ENCODE measurements at places on chromosomes 2 and 18.

GRCh38 chr18:34033968-34034367 lies 190.7 kb downstream of the NOL4 start:
- DNase-seq = no peak

DNA sequence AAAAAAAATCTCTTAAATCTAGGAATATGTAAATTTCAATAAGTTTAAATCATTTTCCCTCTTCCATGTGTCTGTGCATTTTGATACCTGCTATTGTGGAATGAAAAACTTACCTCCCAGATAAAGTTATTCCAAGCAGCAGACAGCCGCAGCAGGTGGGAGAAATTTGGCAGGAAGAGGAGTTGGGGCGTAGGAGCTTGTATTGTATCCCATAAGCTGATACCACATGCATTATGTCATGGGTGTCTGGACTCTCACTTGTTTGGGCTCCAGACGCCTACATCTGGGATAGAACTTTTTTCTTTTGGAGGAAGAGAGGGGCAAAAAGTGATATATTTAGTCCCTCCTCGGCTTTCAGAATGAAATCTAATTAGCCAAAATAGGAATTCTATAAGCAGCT lies 59.3 kb upstream of the TCF4 start:
- DNase-seq = no peak

GRCh38 chr2:30514848-30515435 lies 67.9 kb downstream of the LCLAT1 start:
- DNase-seq = no peak

DNA sequence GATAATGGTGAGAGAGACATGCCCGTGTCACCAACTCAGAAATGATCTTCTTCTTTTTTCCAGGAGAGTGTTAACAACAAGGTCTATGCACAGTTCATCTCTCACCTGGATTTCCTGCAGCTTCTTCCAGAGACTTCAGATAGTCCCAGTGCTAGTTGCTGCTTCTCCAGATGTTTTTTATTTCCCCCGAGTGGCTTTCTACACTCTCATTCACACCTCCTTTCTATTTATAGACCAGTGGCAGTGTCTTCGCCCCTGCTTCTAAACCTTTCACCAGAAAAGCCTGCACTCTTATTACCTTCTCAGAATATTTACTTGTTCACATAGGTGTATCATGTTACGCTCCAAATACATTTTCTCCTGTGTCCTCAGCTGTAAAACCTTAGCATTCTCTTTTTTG lies 558.8 kb upstream of the CHAC2 start:
- DNase-seq = no peak

DNA sequence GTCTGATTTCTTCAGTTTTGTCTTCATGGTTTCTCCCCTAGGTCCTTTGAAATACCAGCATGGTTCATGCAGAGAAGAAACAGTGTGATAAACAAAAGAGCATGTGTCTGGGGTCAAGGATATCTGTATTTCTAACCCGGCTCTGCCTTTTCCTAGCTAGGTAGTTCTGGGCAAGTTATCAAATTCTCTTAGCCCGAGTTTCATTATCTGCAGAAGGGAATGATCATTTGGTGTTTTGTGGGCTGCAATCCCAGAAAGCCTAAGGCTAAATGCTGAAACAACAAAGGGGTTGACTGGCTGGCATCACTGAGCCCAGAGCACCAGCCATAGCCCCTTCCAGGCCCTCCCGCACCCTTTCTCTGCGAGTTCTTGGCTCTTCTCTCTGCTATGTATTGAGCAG lies 51.7 kb upstream of the DAPL1 start:
- no peak for DNase-seq

- no peak for DNase-seq
These were observed 1.9 kb upstream of the IL36RN start for GRCh38 chr2:113057117-113057516.

- DNase-seq = no peak
These were observed 176.5 kb upstream of the SPRED2 start for GRCh38 chr2:65608916-65609315.

DNA sequence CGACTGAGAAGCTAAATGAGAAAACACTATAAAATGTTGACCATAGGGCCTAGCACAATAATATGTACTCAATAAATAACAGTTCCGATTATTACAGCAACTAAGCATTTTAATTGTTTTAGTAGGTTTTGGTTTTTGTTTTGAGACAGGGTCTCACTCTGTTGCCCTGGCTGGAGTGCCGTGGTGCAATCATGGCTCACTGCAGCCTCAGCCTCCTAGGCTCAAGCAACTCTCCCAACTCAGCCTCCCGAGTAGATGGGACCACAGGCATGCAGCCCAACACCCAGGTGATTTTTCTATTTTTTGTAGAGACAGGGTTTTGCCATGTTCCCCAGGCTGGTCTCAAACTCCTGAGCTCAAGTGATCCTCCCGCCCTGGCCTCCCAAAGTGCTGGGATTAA lies 54.1 kb downstream of the ESCO1 start:
- DNase-seq = no peak

GRCh38 chr2:241120440-241120839 lies 18.4 kb upstream of the MTERF4 start:
- DNase-seq = no peak

GRCh38 chr2:224626735-224627134 lies 41.6 kb upstream of the CUL3 start:
- DNase-seq = no peak

- no peak for DNase-seq
These were observed 19.2 kb upstream of the SEH1L start for GRCh38 chr18:12928641-12929040.

DNA sequence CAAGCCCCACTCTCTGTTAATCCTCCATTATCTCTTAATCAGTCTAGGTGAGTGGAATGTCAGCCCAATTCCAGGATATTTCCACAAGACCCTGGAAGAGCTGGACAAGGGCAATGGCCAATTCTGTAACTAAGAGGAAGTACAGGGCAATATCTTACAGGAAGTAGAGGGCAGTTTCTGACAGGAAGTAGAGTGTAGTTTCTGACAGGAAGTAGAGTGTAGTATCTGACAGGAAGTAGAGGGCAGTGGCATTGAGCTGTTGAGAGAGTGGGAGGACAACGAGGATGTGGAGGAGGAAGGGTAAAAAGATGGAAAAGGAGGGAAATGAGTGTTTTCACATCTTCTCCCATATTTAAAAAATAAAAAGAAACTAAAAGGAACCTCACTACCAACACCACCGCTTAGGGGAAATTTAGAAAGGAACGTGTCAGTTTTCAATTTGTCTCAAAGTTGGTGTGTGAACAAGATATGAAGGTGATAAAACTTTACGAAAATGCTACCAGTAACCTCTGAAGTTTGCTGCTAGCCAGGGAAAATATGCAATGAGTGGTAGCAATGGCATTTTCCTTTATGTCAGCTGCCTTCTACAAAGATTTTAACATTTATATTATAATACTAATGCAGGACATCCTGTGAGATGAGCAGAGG lies 430.9 kb upstream of the HNRNPA3 start:
- no peak for DNase-seq

- no peak for DNase-seq
These were observed 45.5 kb upstream of the MSH2 start for GRCh38 chr2:47357483-47357882.

DNA sequence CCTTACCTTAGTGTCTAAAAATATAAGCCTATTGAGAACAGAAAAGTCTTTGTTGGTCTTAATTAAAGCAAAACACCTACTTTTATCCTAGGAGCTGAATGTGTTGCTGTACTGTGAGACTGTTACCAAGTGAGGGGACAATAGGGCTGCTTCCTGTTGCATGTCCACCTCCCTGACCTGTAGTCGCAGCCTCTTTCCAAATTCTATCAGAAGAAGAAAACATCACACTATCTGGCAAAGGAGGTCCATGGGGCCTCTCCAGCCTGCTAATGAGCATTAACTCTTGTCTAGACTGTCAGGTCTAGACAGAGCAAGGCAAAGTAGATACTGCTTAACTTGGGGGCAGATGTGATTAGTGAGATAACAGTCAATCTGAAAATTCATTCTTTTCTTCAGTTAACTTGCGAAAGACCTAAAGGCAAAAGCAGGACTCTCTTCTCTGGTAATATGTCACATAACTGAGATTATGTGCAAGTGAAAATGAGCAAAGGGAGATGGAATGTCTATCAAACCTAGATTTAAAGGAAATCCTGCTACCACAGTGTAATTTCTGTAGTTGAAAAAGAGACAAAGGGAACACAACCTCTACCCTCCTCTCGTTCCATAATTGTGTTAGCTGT lies 66.9 kb downstream of the CDH20 start:
- no peak for DNase-seq

DNA sequence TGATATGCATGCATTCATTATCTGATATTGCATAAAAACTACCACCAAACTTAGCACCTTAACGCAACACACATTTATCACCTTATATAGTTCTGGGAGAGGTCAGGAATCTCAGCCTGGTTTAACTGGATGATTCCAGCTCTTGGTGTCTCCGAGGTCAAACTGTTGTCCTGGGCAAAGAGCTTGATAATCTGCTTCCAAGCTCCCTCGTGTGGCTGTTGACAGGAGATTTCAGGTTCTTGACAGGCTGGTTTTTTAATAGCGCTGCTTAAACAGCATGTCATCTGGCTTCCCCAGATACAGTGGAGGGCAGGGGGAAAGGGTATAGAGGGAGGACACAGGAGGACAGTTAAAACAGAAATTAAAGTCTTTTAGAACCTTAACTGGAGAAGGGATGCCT lies 785.0 kb downstream of the CNTNAP5 start:
- no peak for DNase-seq

DNA sequence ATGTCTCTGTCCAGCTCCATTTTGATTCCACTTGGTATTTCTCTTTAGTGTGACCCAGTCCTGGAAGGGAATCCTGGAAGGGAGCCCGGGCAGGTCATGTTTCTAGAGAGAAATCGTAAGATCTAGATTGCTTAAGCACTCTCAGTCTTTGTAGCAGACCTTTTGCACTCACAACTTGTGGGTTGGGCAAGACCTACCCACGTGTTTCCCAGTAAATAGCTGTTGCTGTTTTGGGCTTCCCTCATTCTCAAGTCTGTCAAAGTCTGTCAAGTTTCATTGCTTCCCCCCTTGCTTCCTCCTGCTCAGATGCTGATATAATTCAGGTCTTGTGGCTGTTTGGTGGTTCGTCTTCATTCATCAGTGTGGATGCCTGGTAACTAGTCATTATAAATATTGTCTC lies 17.4 kb upstream of the NEMP2 start:
- peak; percentile 67 for DNase-seq

DNA sequence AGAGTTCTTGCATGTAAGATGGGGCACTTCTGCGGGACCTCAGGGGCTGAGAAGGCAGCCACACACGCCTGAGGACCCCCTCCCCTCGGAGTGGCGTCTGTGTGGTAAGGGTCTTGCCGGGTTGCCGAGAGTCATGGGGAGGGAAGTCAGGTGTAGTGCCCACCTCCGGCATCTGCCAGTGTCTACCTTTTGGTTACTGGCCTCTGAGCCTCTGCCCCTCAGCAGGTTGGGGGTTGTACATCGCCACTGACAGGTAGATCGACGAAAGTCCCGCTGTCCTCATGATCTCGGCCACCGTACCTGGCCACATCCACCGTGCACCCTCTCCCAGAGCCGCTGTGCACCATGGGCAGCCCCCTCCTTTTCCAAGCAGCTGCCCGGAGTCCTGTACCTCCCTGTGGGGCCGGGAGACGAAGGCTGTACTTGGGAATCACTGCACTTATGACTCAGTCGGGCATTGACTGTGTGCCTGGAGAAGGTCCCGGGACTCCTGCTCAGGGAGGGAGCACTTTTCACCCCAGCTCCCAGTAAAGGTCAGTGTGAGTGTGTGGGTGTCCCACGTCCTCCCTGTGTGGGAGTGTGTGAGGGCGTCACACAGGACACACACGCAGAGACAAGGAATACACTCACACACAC lies 332.4 kb upstream of the MYT1L start:
- DNase-seq = no peak

- DNase-seq = no peak
These were observed 66.1 kb upstream of the LYPD1 start for GRCh38 chr2:132736059-132736458.

DNA sequence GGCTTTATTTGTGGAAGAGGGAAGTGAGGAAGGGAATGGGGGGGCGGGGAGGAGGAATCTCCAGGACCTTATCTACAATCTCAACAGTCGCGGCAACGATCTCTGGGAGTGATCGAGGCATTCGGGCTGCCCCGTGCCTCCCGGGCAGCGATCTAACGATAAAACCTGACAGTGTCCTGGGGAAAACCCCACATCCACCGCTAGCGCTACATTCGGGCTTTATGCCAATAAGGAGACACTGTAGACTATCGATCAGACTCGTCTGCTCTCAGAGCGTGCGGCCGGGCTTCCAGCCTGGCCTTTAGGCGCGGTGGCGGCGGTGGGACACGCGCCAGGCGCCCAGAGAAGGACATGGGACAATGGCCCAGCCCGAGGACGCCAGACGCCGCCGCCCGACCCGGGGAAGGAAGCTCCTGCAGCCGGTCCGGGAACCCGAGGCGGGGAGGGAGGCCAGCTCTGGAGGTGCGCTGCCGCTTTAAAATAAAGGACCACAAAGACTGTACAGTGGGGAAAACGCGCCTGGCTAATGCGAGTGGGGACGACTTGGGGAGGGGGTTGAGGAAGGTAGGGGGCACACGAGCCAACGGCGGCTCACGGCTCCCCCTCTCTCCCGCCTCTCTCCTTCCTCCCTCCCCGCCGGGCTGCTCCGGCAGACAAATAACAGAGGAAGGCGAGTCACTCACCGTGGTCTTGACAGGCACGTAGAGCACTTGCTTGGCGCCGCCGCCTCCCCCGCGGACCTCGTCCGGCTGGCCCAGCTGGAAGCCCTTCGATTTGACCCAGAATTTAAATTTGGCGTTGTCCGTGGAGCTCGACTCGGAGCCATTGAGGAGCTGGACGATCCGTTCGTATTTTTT lies 2.2 kb downstream of the NOL4 start:
- no peak for DNase-seq

DNA sequence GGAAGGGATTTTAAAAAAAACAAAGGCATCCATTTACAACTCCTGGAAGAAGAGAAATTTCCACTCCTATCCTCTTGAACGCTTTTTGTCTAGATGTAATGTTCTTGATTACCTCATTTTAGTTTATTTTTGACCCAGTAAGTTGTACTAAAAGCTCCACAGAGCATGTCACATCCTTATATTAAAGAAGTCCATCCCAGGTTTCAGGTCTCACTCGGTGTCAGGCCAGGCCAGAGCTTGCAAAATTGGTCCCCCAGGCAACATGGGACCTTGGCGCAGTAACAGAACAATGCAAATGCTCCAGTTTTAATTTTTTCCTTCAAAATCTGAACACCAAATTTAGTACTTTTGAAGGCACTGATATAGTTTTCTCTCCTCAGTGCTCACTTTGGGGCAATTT lies 218.4 kb upstream of the REV1 start:
- DNase-seq = no peak

GRCh38 chr18:11251229-11251890 lies 102.0 kb upstream of the PIEZO2 start:
- DNase-seq = no peak

- DNase-seq = no peak
These were observed 71.4 kb downstream of the HDAC4 start for GRCh38 chr2:239329284-239329971.
